ENCODE measurements at places on chromosomes 6 and 20. TPM values are rescaled to one million over a fixed set of nuclear protein-coding genes. Genes with fewer than 3 reads are reported as not detected.
A peak's percentile ranks its signal among the peaks of the same experiment; 100 is the strongest.

- peak; percentile 83 for ATAC-seq
These were observed 32.5 kb upstream of the PIM1 start for GRCh38 chr6:37137201-37138090.

DNA sequence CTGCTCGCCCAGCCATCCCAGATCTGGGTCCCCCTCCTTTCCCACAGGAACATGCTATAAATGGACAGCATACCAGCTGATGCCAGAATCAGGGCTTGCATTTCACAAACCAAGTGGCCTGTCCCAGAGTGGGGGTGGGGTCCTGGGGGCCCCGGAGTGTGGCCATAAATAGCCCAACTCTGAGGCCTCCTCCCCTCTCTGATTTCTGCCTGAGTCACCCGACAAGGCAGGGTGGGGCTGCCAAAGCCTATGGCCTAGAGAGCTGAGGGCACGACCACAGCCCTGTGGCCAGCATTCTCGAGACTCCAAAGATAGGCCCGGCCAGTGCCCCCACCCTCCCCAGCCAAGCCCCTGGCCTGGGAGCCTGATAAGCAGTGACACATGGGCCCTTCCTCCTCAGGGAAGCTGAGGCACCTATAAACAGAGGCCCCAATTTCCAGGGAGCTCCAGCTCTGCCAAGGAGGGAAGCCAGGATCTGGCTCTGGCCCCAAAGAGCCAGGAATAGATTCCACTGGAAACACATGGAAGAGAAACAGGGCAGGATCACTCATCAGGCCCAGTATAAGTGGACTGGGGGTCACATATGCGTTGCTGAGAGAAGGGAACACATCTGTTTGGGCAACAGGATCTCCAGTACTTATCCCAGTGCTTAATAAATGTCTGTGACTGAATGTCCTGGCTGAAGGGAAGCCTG is 20.3 kb downstream of the SNTA1 start:
- no peak for ATAC-seq

Gene VGLL2
- not detected for total RNA-seq

Gene SRSF12
- not detected for total RNA-seq

Gene BTN1A1
- total RNA-seq: 0.21 TPM

DNA sequence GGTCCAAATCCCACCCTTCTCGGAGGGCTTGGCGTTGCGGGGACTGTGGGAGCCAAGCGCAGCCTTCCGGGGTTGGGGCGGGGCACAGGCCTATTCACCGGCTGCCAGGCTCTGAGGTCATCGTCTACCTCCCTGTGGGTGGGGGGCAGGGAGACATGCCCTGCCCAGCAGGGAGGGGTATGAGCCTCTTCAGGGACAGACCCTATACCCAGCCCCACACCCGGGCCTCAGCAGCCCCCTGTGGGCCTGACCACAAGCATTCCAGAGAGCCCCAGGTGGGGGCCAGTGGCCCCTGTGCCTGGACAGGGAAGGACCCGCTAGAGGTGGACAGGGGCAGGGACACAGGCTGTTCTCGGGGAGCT is 11.6 kb downstream of the LAMA5 start:
- no peak for ATAC-seq

GRCh38 chr6:56691286-56691595 is 48.6 kb upstream of the DST start:
- ATAC-seq: no peak

DNA sequence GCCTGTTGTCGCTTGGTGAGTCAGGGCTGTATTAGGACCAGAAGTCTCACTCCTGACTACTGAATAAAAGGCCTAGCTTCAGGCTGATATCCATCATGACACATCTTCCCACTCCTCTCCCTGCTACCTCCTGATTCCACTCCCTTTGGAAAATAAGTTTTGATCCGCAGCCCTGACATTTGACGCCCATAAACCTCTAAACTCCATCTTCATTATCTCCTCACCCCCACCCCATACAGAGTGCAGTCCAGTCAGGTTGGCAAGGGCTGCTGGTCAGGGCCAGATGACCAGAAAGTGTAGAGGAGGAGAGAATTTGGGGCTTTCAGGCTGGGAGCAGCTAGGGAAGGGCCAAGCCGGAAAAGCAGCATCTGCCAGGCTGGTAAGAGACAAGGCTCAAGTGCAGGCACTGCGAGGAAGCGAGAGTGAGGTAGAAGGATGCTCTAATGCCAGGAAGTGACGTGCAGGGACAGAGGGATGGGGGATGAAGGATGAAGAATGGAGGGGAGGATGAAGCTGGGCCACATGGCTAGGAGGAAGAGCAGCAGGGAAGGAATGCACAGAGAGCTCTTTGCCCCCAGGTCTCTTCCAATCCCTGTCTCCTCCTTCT is 1.2 kb downstream of the GGT7 start:
- no peak for ATAC-seq

Gene PPP1R3D
- total RNA-seq: 5.3 TPM

Gene FBXO30
- total RNA-seq: 4.8 TPM

Gene CYP21A2
- total RNA-seq: 0.16 TPM

Gene LATS1
- 27.9 TPM for total RNA-seq

Measured in activated T-helper 17 cell treated with anti-CD3 and anti-CD28 coated beads, Interleukin-2, amount 50 U/mL, for 72 hours (primary cell).